HCT116 (cell line): ENCODE measurements at places on chromosomes 5 and 9.

DNA sequence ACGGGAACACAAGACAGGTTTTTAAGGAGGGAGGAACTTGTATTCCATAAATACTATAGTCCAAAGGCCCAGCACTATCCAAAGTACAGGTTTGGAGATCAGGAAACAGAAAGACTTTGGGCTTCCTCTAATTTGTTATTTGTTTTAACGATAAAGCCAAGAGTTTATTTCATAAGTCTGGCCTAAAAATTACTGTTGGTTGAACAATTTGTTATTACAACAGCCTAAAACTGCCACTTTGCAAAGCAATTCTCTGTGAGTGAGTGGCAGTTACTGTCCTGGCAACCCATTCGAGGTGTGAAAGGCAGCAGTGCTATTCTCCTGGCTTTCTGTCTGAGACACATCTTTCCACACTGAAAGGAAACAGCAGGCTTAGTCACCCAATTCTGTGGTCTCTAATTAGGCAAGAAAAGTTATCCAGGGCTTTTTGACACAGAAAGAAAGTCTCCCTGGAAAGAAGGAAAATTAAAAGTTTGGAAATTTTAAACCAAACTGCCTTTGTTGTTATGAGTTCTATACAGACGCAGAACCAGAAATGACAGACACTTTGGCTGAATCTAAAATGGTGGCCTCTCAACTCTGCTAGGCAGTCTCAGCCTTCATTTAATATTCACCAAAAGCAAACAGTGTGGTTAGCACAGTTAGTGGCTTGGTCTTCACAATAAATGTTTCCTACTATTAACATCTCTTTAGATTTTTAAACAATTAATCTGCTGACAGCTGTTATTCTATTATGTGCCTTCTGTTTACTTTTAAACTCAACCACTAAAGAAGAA, 33.9 kb downstream of the PSMB7 start:
- no peak for DNase-seq

- no peak for DNase-seq
Measured at GRCh38 chr9:134314039-134314949, 12.0 kb upstream of the RXRA start.

DNA sequence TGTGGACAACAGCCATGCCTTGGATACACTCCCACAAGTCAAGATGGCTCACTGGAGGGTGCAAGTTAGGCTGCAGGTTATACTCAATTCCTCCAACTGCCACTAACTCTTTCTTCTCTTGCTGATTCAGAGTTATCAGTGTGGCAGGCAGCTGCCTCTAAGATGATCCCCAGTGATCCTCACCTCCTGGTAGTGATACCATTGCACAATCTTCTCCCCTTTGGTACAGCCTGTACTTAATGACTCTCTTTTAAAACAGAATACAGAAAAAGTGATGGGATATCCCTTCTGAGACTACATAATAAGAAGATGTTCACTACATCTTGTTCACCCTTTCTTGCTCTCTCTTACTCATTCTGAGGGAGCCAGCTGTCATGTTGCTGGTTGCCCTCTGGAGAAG, 323.1 kb downstream of the RAB3C start:
- no peak for DNase-seq

DNA sequence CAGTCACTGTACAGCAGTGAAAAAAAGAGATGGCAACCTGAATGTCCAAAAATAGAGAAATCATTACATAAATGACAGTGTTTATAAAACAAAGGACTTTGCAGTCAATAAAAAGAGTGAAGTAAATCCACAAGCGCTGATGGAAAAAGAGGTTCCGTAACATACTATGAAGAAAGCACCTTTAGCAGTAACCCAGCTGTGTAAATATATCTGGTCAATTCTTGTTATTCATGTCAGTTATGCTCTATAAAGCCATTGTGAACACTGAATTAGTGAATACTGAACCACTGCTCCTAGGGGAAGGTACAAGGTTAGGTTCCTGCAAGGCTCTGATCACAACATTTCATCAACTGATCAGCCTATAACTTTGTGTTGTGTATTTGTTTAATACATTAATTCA, 39.5 kb downstream of the CCNJL start:
- DNase-seq, result no peak

GRCh38 chr9:91214867-91215266, 146.9 kb downstream of the AUH start:
- no peak for DNase-seq

- DNase-seq, result no peak
Measured at GRCh38 chr5:115341745-115342144, 45.3 kb upstream of the CCDC112 start.

DNA sequence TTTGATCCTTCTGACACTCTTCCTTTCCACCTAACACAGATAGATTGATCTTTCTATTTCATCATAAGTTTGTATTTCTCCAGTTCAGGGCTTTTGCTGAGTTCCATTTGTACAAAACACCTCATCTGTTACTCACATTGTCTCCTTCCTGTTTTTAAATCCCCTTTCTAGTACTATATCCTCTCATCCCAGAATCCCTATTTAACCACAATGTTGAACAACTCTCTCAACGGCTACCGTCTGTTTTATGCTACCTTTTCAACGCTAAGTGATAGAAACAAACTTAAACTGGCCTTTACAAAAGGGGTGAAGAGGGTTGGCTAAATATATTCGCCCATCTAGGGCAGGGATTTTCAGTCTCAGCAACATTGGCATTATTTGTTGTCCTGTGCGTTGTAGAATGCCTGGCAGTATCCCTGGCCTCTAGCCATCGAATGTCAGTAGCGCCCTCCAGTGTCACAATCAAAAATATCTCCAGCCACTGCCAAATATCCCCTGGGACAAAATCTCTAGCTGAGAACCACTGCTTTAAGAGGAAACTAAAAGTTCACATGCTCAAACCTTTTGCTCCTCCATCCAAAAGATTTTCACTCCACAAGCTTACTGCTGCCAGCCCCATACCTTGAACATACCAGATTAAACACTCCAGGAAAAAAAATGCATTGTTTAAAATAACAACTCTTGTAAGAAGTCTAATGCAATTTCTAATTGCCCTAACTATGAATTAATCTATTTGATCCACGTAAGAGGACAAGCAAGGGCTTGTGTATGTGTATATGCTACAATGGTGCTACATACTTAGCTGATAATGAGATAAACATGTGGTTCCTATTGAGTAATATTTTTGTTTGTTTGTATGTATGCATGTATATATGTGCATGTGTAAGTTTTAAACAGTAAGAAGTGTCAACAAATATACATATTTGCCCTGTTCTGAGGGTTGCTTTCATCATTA, 344.0 kb downstream of the PTPRD start:
- DNase-seq, result no peak

DNA sequence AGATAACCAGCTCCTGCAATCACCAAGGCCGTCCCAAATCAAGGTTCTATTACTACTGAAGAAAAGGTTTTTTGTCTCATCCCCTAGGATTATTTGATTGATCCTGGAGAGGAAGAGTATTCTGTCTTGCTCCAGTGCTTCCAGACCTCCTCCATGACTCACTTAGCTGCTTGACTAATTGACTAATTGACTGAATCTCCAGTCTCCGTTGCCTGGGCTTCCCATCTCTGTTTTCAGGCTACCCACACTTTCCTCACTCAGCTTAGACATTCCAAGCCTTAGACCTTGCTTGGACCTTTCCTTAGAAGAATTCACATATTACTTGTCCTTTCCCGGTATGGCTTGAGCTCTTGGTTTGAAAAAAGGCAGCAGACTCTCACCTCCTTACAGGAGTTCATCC, 60.6 kb downstream of the FRMD3 start:
- DNase-seq, result no peak

- DNase-seq, result no peak
Measured at GRCh38 chr5:149778303-149779123, 48.4 kb downstream of the PPARGC1B start.

DNA sequence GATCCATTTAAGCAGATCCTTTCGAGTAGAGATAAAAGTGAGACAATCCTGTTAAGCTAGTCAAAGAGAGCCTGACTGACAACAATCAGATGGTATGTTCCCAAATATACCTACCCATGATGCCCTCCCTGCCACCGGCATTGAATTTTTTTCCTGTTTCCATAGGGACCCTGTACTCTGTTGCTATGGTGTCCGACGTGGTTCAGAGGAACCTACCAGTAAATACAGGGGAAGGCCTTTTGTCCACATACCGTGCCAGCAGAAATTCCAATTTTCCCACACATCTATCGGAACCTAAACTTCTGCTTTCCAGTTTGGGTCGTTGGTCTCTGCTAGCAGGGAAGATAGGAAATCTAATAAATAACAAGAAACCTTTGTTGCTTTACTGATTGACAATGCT, 64.7 kb downstream of the MEGF10 start:
- DNase-seq, result no peak

- DNase-seq, result no peak
Measured at GRCh38 chr9:86549920-86550319, 195.7 kb upstream of the TUT7 start.

GRCh38 chr9:137446851-137447471, 5.8 kb upstream of the ENTPD8 start:
- no peak for DNase-seq

GRCh38 chr9:133830310-133830709, 92.2 kb upstream of the SARDH start:
- DNase-seq, result no peak

- no peak for DNase-seq
Measured at GRCh38 chr5:54180630-54181031, 129.7 kb downstream of the ARL15 start.

GRCh38 chr5:109956884-109957283, 267.2 kb downstream of the MAN2A1 start:
- DNase-seq, result no peak

DNA sequence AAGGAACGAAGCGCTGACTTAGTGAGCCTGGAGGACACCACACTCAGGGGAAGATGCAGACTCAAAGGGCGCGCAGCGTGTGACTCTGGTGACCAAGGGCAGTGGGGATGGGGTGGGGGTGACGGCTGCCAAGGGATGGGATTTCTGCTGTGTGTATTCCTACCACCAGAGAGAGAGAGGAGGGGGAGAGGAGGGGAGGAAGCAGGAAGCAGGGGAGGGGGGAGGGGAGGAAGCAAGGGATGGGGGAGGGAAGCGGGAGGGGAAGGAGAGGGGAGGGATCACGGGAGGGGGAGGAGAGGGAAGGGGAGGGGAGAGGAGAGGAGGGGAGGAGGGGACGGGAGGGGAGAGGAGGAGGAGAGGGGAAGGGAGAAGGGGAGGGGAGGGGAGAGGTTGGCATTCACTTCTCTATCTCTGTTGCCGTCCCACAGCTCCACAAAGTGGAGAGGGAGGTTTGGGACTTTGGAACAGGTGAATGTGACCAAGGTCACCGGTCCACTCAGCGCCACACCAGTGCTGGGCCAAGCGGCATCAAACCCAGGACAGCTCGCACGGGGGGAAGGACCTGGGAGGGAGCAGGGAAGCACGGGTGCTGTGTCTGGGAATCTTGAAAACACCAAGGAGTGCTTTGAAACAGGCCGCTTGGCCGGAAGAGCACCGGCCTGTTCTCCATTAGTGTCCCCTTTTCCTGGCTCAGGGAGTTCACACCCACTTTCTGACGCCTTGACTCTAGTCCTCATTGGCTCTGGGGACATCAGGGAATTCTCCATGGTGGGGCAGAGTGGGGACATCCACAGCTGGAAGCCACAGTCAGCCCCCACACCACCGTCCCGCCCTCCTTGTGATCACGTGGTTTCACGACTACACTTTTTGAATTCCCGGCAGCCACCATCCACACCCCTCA, 77.4 kb downstream of the VAV2 start:
- no peak for DNase-seq

DNA sequence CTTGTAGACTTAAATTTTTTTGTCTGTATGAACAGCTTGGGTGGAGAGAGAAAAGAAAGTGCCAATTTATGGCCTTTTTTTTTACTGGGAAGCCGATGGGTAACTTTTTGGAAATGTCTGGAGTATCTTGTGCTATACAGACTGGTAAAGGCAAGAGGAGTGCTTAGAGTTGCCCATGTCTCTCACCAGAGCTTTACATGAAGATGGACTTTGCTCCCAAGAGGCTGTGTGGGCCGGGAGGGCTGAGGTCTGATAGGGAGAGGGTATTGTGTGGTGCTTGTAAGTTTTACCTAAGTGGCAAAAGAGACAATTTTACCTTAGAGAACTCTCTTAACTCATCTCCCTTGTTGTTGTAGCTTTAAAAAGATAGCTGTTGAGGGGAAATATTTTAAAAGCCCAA, 203.2 kb downstream of the SEMA6A start:
- no peak for DNase-seq
